ENCODE measurements at places on chromosomes 7 and 10. TPM values are rescaled to one million over a fixed set of nuclear protein-coding genes. Genes with fewer than 3 reads are reported as not detected.

Gene GIMAP6
- total RNA-seq: 5.4 TPM

Gene SPAM1
- total RNA-seq: not detected

GRCh38 chr7:100465702-100466311 is 1.7 kb upstream of the SPACDR start:
- DNase-seq: no peak

GRCh38 chr10:6052247-6053221 is 9.6 kb downstream of the IL2RA start:
- no peak for DNase-seq

GRCh38 chr10:34112171-34112782 is 702.8 kb downstream of the PARD3 start:
- DNase-seq: no peak

Gene DEPP1
- 6.1 TPM for total RNA-seq

DNA sequence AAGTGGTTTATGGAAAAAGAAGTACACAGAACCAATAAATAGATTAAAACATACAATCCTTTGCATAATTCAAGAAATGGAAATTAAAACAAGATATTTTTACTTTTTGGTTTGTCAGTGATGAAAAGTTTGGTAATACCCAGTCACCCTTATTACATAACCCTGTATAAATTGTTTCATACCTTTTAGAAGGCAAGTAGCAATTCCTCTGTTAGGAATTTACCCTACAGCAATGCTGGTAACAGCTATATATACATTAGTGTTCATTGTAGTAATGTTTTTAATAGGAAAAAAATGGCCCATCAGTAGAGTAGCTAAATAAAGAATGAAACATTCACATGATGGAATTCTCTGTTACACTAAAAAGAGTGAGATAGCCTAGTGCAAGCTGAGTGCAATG is 42.7 kb downstream of the PTPN12 start:
- DNase-seq: no peak

DNA sequence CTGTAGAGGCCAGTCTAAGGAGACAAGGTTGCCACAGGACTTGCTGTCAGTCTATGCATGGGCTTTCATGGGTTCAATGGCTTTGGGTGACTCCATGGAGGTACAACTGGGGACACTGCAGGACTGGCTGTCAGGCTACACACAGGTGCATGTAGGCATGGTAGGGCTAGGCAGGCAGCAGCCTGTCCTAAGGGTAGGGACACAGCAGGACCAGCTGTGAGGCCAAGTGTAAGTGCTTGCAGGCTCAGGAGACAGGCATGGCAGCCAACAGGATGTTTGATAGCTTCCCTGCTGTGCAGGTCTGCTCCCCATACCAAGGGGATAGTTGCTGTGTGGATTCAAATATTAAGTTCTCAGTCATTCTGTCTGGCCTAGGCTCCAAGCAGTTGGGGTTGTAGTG is 181.0 kb upstream of the NPY start:
- DNase-seq: no peak

- no peak for DNase-seq
Measured at GRCh38 chr10:112532189-112532588, 85.2 kb downstream of the VTI1A start.

DNA sequence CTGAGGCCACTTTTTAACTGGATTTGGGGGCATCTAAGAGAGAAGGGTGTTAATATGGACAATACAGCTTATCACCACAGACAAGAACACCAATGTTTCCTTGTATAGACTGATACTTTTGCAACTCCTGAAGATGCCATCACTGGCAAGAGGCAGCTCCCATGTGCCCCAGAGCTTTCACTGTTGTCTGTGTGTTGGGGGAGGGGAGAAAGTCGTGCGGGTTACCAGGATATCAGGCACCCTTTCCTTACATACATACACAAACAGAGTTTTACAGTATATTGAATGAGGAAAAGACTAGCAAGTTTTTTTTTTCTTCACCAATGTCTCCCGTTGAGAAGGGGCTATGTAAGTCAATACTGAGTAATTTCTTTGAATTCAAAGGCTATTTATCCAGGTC is 4.1 kb upstream of the DLX6 start:
- DNase-seq: no peak

GRCh38 chr10:125626671-125627070 is 56.3 kb downstream of the TEX36 start:
- DNase-seq: no peak

DNA sequence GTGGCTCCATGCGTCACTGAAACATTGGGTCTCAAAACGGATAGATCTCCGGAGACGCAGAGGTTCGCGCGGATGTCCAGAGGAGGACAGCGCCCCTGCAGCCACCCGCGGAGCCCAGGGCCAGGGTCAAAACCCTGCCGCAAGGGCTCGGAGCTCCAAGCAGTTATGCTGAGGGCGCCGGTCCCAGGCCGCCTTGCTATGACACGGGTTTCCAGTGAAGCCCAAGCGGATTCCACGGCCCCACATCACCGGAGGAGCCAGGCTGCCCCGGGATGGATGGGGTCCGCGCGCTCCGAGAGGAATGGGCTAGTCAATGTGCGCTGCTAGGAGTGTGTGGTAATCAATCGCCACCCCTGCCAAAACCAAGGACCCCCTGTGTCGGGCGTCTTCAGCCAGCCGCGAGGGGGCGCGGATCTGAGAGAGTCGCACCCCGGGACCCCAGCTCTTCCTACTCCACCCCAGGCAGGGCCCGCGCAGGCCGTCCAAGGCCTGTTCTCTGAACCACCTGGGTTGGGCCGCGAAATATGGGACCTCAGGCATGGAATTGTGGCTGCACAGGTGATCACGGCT is 5.6 kb upstream of the EMX2 start:
- no peak for DNase-seq

DNA sequence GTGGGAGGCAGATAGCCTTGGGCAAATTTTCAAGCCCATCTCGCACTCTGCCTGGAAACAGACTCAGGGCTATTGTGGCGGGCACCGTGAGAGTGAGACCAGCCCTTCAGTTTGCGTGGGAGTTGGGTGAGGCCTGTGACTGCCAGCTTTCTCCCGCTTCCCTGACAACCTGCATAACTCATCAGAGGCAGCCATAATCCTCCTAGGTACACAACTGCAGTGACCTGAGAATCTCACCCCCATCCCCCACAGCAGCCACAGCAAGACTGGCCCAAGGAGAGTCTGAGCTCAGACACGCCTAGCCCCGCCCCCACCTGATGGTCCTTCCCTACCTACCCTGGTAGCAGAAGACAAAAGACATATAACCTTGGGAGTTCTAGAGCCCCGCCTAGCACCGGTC is 275.4 kb downstream of the GRID1 start:
- no peak for DNase-seq

- DNase-seq: no peak
Measured at GRCh38 chr7:23021596-23021995, 7.7 kb upstream of the HYCC1 start.

- DNase-seq: no peak
Measured at GRCh38 chr10:93541402-93542357, 24.8 kb upstream of the FFAR4 start.

GRCh38 chr10:97759158-97759887 is 12.5 kb downstream of the SFRP5 start:
- no peak for DNase-seq
